Mesothelial cell of epicardium (in vitro differentiated cells): ENCODE measurements at places on chromosomes 5 and 9. TPM values are rescaled to one million over a fixed set of nuclear protein-coding genes. Genes with fewer than 3 reads are reported as not detected.

DNA sequence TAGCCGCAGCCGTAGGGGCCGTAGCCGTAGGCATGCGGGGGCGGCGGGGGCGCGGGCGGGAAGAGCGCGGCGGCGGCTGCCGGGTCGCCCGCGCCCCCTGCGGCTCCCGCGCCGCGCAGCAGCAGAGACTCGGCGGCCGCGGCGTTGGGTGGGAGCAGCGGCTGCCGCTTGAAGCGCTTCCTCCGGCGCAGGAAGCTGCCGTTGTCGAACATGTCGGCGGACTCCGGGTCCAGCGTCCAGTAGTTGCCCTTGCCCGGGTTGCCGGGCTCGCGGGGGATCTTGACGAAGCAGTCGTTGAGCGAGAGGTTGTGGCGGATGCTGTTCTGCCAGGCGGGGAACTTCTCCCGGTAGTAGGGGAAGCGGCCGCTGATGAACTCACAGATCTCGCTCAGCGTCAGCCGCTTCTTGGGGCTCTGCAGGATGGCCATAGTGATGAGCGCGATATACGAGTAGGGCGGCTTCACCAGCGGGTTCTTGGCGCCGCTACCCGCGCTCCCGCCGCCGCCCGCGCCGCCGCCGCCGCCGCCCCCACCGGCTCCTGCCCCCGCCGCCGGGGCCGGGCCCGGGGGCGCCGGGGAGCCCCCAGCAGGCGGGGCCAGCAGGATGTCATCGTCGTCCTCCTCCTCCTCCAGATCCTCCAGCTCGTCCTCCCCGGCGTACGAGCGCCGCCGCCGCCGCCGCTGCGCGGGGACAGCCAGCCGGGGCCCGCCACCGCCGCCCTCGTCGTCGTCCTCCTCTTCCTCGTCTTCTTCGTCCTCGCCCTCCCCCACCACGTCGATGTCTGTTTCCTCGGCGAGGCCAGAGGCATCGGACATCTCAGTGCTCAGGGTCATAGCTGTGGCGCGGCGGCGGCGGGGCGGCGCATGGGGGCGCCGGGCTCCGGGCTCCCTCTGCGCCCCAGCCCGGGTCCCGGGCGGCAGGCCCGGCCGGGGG, 781 bp downstream of the FOXD1 start:
- H3K27me3 ChIP-seq = peaks cover 89% of the 10 kb centered on the region
- peak; percentile 64 for DNase-seq
- no peak overlapping the region for H3K27ac ChIP-seq
- peak overlapping the region; percentile 68 for H3K4me3 ChIP-seq
- peaks cover 11% of the 10 kb centered on the region for H3K4me1 ChIP-seq
- H3K36me3 ChIP-seq = no peaks in the 10 kb centered on the region

GRCh38 chr9:130106860-130107233, 53.1 kb downstream of the GPR107 start:
- no peak overlapping the region for H3K4me3 ChIP-seq
- H3K27me3 ChIP-seq = no peaks in the 10 kb centered on the region
- H3K4me1 ChIP-seq = peaks cover 3% of the 10 kb centered on the region
- DNase-seq = no peak
- H3K36me3 ChIP-seq = peaks cover 44% of the 10 kb centered on the region
- no peak overlapping the region for H3K27ac ChIP-seq

- H3K4me3 ChIP-seq = no peak overlapping the region
- H3K27ac ChIP-seq = no peak overlapping the region
- no peaks in the 10 kb centered on the region for H3K4me1 ChIP-seq
- no peak for DNase-seq
- peaks cover 59% of the 10 kb centered on the region for H3K36me3 ChIP-seq
These were observed 28.2 kb downstream of the MTRR start for GRCh38 chr5:7897014-7897600.

DNA sequence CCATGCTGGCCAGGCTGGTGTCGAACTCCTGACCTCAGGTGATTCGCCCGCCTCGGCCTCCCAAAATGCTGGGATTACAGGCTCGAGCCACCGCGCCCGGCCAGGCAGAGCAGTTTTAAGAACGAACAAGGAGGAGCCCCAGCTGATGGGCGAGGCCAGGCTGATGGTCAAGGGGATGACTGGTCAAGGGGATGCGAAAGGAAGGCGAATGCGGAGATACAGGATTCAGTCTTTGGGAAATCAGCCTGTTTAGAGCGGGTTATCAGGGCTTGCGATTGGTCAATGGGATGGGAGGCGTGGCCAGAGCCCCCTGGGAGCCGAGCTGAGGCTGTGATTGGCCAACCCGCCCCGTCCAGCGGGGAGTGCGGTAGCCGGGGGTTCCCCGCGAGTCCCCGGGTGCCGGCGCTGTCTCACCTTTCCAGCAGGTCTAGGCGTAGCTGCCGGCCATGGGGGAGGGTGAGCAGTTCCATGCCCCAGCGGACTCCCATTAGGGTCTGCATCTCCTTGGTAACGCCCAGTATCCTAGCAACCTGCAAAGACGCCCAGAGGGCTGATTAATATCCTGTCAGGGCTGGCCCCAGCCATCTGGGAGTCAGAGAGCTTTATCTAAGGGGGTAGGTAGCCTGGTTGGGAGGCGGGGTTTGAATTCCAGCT, 7.5 kb upstream of the TOR2A start:
- H3K27ac ChIP-seq = peak overlapping the region; percentile 59
- H3K27me3 ChIP-seq = peaks cover 17% of the 10 kb centered on the region
- H3K36me3 ChIP-seq = no peaks in the 10 kb centered on the region
- peaks cover 13% of the 10 kb centered on the region for H3K4me1 ChIP-seq
- H3K4me3 ChIP-seq = peak overlapping the region; percentile 63
- DNase-seq = peak; percentile 71

GRCh38 chr5:73822278-73822988, 196.4 kb downstream of the ARHGEF28 start:
- H3K36me3 ChIP-seq = no peaks in the 10 kb centered on the region
- no peak for DNase-seq
- no peak overlapping the region for H3K27ac ChIP-seq
- H3K27me3 ChIP-seq = no peaks in the 10 kb centered on the region
- no peak overlapping the region for H3K4me3 ChIP-seq

Gene CATSPER3
- 1.1 to 1.5 TPM (median 1.4 TPM) in 3 replicates for total RNA-seq

DNA sequence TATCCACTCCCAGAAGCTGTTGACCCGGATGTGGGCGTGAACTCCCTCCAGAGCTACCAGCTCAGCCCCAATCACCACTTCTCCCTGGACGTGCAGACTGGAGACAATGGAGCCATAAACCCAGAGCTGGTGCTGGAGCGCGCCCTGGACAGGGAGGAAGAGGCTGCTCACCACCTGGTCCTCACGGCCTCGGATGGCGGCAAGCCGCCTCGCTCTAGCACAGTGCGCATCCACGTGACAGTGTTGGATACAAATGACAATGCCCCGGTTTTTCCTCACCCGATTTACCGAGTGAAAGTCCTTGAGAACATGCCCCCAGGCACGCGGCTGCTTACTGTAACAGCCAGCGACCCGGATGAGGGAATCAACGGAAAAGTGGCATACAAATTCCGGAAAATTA, 834 bp downstream of the PCDHGA8 start:
- H3K36me3 ChIP-seq = peaks cover 52% of the 10 kb centered on the region
- H3K27ac ChIP-seq = no peak overlapping the region
- H3K4me3 ChIP-seq = no peak overlapping the region
- H3K27me3 ChIP-seq = no peaks in the 10 kb centered on the region
- DNase-seq = no peak

DNA sequence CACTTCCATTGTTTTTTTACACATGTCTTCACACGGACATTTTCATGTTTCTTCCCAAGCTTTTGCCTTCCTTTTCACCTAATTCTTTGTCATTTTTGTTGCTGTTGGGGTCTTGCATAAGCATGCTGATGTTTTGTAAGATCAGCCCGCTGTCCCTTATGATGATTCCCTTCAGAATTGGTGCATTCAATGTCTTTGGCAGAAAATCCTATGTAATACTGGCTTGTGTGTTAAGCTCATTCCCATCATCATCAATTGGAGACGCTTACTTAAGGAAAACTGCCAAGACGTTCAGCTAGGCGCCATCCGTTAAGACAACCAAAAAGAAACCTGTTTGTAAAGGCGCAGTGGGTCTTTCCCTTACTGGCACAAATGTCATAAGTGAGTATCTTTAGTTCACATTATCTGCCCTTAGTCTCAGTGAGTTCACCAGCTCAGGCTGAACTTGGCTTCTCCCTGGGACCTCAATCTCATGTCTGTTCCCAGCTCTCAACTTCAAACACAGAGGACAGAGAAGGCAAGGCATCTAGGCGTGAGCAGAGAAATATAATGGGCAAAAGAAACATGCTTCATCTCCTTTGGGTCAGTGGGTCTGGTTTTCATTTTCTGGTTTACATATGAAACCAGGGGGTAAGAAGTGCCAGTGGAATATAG, 97.9 kb downstream of the EFNA5 start:
- no peaks in the 10 kb centered on the region for H3K27me3 ChIP-seq
- no peak for DNase-seq
- H3K4me3 ChIP-seq = no peak overlapping the region
- H3K4me1 ChIP-seq = peaks cover 87% of the 10 kb centered on the region

Gene IL13
- total RNA-seq = 0.33 to 0.78 TPM (median 0.50 TPM) in 3 replicates

DNA sequence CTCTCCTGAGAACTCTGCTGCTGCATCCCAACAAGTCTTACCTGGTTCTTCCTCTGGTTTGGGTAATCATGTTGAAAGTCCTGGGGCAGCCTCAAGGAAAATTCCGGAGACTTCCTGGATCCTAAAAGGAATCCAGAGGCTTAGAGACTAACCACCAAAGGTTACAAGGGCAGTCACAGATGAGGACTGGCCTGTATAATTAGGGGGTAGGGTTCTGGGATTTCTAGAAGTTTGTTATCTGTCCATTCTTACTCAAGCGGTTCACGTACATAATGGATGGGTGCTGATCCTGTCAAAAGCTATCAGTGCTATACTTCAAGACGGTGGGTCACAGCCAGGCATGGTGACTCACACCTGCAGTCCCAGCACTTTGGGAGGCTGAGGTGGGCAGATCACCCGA, 51.4 kb upstream of the EPB41L4B start:
- DNase-seq = no peak
- H3K4me3 ChIP-seq = no peak overlapping the region
- peaks cover 5% of the 10 kb centered on the region for H3K36me3 ChIP-seq
- H3K27me3 ChIP-seq = no peaks in the 10 kb centered on the region
- H3K4me1 ChIP-seq = no peaks in the 10 kb centered on the region

DNA sequence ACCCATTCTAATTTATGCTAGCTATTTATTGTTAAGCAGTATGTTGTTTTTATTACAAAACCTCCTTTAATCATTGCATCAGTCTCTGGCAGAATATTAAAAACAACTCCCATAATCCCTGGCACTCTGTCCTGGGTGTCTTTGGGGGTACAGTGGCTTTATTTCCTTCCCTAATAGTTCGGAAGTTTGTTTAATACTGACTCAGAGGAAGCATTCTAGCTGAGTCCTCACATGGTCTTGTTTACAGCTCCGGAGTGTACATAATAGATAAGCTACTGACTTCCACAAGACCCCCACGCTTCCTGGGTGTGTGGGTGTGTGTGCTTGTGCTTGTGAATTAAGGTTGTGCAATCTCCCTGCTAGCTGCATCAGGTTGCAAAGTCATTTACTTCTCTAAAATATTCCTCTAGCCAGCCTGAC, 149.8 kb upstream of the CDKN2B start:
- no peak for DNase-seq
- H3K27ac ChIP-seq = peak overlapping the region; percentile 81
- no peaks in the 10 kb centered on the region for H3K27me3 ChIP-seq
- no peak overlapping the region for H3K4me3 ChIP-seq
- no peaks in the 10 kb centered on the region for H3K36me3 ChIP-seq

GRCh38 chr5:122882831-122883230, 37.4 kb downstream of the SNX24 start:
- peaks cover 11% of the 10 kb centered on the region for H3K36me3 ChIP-seq
- H3K27ac ChIP-seq = peak overlapping the region; percentile 3
- DNase-seq = no peak
- H3K27me3 ChIP-seq = no peaks in the 10 kb centered on the region
- H3K4me3 ChIP-seq = no peak overlapping the region

- no peaks in the 10 kb centered on the region for H3K36me3 ChIP-seq
- no peak for DNase-seq
- H3K4me1 ChIP-seq = no peaks in the 10 kb centered on the region
- H3K4me3 ChIP-seq = no peak within 1 kb of the TSS
- H3K27ac ChIP-seq = no peak within 1 kb of the TSS
- peaks cover 4% of the 10 kb centered on the region for H3K27me3 ChIP-seq
These were observed at the start of gene PRDM9 for GRCh38 chr5:23507278-23507685. Gene PRDM9, plus strand, starts transcription at chr5:23507609. Its CDS starts 1,425 bp downstream, at chr5:23509034.

DNA sequence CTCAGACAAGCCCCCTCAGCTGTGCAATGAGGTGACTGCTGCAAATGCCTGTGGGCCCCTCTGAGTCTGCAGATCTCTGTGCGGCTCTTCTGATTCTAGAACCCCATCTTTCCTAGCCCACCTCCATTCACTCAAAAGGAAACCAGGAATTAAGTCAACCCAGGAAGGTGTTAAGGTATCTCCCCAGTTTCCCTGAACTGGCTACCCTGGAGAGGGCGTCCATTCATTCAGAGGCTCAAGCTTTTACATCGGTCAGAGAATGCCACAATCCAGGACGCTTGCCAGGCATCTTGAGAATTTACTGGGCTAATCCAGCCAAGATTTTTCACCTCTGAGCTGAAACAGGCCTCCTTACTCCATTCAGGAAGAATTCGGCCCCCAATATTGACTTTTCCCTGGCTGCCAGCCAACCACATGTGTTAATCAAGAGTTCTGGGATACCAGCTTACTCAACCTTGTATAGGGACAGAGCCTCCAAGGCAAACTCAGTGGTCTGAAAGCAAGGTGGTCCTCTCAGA, 889 bp upstream of the ADAMTS12 start:
- H3K27me3 ChIP-seq = peaks cover 40% of the 10 kb centered on the region
- H3K4me1 ChIP-seq = peaks cover 26% of the 10 kb centered on the region
- no peaks in the 10 kb centered on the region for H3K36me3 ChIP-seq
- peak overlapping the region; percentile 81 for H3K27ac ChIP-seq
- H3K4me3 ChIP-seq = peak overlapping the region; percentile 73

DNA sequence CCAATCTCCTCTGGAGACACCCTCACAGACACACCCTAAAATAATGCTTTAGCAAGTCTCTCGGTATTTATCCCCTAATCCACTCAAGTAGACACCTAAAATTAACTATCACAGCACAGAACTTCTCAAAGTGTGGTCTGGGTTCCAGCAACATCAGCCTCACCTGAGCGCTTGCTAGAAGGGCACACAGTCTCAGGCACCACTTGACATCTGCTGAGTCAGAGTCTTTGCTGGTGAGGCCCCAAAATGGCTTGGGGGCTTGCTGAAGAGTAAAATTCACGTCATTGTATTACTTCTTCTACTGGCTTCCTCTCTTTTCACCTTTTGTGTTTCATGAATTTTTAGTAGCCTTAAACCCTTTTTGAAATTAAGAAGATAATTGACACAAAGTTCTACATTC, 9.0 kb downstream of the FOXB2 start:
- H3K4me3 ChIP-seq = no peak overlapping the region
- no peaks in the 10 kb centered on the region for H3K36me3 ChIP-seq
- no peak overlapping the region for H3K27ac ChIP-seq
- H3K4me1 ChIP-seq = no peaks in the 10 kb centered on the region
- DNase-seq = no peak
- peaks cover 79% of the 10 kb centered on the region for H3K27me3 ChIP-seq

- H3K4me3 ChIP-seq = no peak overlapping the region
- no peaks in the 10 kb centered on the region for H3K27me3 ChIP-seq
- DNase-seq = no peak
- H3K36me3 ChIP-seq = no peaks in the 10 kb centered on the region
These were observed 86.6 kb downstream of the C5orf15 start for GRCh38 chr5:133881576-133882388.

Gene PCDHA9
- 3.1 to 4.0 TPM (median 3.4 TPM) in 3 replicates for total RNA-seq

GRCh38 chr9:128733256-128733655, 9.3 kb upstream of the ZDHHC12 start:
- DNase-seq = peak; percentile 74
- peak overlapping the region; percentile 94 for H3K27ac ChIP-seq
- peak overlapping the region; percentile 46 for H3K4me3 ChIP-seq
- peaks cover 13% of the 10 kb centered on the region for H3K36me3 ChIP-seq
